ENCODE measurements at places on chromosomes 3 and 15.

GRCh38 chr3:50286322-50287227 is 5.7 kb downstream of the IFRD2 start:
- no peak for DNase-seq

GRCh38 chr15:33839540-33839939 is 128.8 kb upstream of the CHRM5 start:
- DNase-seq = no peak

DNA sequence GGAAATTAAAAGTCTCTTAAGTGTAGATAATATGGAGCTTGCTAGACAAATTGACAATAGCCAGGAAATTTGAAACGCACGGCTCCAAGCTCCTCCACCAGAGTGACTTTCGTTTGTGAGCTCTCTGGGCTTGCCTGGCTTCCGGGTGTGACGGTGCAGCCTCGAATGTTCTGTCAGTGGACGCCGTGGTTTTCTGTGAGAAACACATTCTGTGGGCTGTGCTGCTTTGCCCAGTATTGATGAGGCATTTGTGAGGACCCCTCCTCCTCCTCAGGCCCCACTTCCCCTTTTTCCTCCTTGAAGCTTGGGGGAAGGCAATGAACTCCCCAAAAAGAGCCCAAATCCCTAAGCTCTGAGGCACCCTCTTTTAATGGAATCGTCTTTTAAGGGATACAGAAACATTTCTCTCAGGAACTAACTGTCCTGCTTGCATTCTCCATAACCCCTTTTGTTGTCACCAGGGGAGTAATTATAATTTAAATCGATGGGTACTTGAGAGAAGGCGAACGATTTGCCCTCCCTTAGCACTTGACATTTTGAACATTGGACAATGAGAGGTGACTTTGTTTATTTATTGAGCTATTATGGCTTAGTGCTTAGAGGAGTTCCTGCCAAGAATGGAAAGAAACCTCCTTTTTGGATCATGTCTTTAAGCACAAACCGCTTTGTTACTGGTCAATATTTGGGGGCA is 40.8 kb downstream of the POLR2M start:
- DNase-seq = no peak

DNA sequence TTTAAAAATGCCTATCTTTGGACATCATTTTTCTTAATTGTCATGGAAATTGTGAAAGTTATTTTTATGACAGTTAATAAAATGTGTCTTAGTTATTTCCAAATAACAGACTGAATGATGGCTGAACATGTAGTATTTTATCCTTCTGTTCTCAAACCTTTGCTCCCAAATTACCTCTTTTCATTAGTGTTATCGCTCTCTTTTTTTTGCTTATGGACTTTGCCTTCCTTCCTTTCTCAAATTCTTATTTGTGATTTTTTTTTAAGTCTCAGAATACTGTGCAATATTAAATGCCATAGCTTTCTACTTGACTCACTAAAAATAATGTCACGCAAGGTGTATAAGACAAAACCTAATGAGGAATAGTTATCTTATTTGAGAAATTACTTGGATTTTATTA is 107.7 kb downstream of the VPS8 start:
- no peak for DNase-seq

- no peak for DNase-seq
These were observed 5.2 kb downstream of the MCTP2 start for GRCh38 chr15:94236608-94237007.

- no peak for DNase-seq
These were observed 32.3 kb downstream of the TMOD3 start for GRCh38 chr15:51861557-51862359.

GRCh38 chr3:156865732-156866131 is 39.6 kb downstream of the LEKR1 start:
- no peak for DNase-seq

DNA sequence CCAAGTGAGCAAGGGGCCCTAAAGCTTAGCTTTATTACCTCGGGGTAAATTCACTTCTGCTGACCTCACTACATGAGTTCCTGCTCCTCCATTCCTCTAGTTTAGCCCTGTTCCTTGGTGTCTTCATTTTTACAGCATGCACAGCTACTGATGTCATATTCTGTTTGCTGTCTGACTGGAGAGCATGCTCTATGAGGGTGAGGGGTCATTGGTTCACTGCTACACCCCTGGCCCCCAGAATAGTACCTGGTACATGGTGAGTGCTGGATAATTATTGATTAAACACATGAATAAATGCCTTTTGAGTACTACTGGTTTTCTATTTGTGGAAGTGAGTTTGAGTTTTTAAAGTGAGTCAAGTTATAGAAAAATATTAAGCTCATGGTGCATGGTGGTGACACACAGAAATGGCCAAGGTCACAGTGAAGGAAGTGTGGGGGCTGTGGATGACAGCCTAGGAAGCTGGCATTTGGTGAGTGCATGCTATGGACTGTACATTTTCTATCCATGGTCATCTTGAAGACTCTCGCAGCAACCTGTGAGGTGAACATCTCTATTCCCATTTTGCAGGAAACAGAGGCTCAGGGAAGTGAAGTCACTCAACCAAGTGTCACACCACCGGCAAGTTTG is 34.0 kb downstream of the RPLP1 start:
- no peak for DNase-seq

DNA sequence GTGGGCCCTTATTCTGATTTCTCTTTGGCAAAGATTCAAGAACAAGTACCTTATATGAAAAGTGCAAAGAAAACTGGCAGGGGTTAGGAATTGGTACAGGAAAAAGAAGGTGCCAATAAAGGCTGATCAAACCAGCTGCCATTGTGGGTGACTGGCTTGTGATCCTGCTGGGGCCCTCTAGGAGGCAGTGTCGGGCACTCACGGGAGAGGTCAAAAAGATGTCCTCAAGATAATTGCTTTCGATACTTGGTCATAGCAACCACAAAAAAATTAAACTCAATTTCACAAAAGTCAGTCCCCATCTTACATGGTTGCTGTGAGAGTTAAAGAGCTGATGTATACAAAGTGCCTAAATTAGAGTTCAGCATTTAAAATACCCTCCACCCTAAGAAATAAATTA is 31.0 kb upstream of the CAV3 start:
- no peak for DNase-seq

DNA sequence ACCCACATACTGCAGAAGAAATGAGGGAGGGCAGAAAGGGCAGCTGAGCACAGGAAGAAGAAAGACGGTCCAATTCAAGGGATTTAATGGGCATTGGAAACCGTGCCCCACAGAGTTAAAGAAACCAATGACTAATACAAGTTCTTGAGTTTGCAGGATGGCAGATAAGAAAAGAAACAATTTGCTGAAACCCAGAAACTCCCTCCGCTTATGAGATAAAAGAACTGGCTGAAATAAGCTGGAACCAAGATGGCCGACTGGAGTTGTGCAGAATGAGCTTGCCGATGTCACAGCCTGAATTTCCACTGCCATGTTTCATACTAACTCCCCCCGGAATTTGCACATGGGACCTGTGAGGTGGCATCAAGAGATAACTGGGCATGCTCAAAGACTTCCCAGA is 47.1 kb downstream of the SCAP start:
- DNase-seq = no peak

GRCh38 chr3:59566481-59566975 is 516.7 kb upstream of the CFAP20DC start:
- no peak for DNase-seq

- DNase-seq = no peak
These were observed 2.5 kb downstream of the MAP3K13 start for GRCh38 chr3:185365291-185366073.

- peak; percentile 89 for DNase-seq
These were observed 21.6 kb downstream of the ANAPC13 start for GRCh38 chr3:134464064-134464688.

DNA sequence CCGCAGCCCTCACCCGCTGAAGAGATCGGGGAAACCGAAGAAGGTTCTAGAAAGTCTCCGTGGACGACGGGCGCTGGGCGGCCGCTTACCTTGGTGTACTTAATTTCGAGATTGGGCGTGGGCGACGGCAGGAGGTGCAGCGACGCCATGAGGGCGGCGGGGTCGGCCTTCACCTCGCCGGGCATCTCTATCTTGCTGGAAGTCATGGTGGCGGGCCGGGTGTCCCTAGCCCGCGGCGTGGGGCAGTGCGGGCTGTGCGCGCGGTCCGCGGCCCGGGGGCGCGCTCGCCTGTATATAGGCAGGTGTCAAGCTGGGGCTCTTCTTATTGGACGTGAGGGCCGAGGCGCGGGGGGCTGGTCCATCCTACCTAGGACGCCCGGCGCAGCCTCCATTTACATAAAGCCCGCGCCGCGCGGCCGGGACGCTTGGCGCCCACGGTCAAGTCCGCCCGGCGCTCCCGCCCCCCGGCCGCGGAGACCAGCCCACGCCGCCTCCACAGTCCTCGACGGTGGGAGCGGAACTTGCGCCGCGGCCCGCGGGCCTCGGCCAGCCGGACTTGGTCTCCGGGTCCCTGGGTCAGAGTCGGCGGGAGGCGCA is at the start of gene ALDH1A2:
TSS of gene ALDH1A2 (minus strand) at position 267 of the 597 bp plus-strand sequence. CDS start at position 206, 61 bp downstream.
- peak; percentile 40 for DNase-seq

- no peak for DNase-seq
These were observed 103.5 kb upstream of the FXR1 start for GRCh38 chr3:180808823-180809575.

GRCh38 chr15:25378501-25378901 is 60.3 kb downstream of the UBE3A start:
- no peak for DNase-seq

- DNase-seq = peak; percentile 62
These were observed 848 bp upstream of the CADPS start for GRCh38 chr3:62876064-62876463.

- no peak for DNase-seq
These were observed 136.8 kb downstream of the SNRK start for GRCh38 chr3:43423142-43423541.

DNA sequence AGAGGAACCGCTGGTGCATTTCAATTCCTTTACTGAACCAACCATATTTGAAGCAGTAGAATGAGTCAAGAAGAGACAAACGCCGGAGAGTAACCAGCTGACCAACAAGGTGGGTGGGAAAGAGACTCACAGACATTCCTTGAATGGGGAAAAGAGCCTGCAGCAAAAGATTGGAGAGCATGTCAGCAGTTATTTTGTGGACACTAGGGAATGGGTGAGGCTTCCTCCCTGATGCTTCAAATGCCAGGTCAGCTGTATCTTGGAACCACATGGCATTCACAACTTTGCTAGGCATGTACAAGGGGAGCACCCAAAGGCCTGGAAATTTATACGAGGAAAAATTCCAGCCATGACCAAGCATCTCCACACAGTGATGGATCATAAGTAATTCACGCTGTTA is 29.9 kb upstream of the ZKSCAN7 start:
- no peak for DNase-seq

DNA sequence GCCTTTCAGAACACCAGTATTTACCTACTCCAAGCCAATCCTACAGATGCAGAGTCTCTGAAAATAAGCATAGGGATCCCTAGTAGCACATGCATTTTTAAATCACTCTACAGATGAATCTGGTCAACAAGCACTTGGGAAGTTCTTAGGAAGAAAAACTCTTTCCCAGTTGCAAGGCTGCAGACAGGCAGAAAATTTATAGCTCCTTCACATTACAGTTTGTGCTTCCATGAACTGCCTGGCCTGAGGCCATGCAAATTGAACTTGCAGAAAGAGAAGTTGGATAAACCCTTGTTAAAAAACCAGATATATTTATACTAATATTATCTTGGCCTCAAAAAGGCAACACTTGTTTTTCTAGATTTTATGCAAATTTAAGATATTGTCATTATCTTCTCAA is 256.9 kb downstream of the EPHA3 start:
- no peak for DNase-seq

GRCh38 chr3:169467751-169468150 is 195.8 kb downstream of the MECOM start:
- DNase-seq = no peak

- no peak for DNase-seq
These were observed 55.3 kb upstream of the NUDT16 start for GRCh38 chr3:131326307-131326706.

DNA sequence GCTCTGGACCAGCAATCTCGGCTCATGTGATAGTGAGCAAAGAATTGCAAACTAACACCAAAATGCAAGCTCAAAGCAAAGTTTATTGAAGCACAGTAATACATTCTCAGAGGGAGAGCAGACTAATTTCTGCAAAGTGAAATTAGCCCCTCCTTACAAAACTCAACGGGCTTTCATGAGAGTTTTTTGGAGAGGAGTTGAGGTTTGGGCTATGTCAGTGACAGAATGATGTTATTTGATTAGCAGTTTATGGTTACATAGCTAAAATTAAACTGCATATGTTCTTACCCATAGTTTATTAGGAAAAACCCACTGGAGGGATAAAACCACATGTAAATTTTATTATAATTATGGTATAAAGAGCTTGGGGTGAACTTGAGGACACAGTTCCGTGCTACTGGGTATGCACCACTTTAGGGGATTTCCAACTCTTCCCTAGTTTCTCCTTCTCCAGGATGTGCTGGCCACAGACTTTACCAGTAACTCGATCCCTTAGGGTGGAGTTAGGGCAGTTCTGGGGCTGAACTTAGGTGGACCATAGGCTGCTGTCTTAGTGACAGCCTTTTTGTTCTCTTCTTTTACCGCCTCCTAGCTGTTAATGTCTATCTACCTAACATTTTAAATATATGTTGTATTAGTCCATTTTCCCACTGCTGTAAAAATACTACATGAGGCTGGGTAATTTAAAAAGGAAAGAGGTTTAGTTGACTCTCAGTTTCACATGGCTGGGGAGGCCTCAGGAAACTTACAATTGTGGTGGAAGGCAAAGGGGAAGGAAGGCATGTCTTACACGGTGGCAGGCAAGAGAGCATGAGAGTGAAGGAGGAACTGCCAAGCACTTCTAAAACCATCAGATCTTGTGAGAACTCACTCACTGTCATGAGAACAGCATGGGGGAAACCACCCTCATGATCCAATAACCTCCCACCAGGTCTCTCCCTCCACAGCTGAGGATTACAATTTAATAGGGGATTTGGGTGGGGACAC is 8.9 kb upstream of the AADACL2 start:
- no peak for DNase-seq

DNA sequence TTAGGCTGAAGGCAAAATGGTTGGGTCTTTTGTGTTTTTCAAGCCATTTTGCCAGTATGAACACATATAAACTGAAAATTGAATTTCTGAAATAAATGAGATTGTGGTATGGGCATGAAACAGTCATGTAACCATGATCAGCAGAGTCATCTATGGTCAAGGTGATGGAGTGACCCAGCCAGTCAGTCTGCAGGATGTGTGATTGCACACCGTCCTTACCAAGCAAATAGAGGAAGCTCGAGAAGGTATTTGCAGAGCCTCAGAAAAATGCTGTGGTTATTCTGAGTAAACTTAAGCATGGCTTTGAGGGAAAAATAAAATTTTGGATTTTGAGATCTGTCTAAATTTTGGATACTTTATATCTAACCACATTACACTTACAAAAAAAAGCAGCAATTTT is 95.9 kb upstream of the RNF7 start:
- no peak for DNase-seq

GRCh38 chr3:74435631-74436030 is 178.8 kb downstream of the CNTN3 start:
- DNase-seq = no peak
